ENCODE measurements at places on chromosomes 5 and 9.

GRCh38 chr5:150163547-150164059 lies 3.0 kb upstream of the CDX1 start:
- peak; percentile 45 for DNase-seq

GRCh38 chr9:123358181-123358905 lies 2.3 kb downstream of the CRB2 start:
- DNase-seq, result no peak

GRCh38 chr5:74192606-74193299 lies 447.8 kb downstream of the ENC1 start:
- DNase-seq, result peak; percentile 90

- DNase-seq, result peak; percentile 16
Measured at GRCh38 chr5:179406031-179406961, 61.0 kb upstream of the ADAMTS2 start.

DNA sequence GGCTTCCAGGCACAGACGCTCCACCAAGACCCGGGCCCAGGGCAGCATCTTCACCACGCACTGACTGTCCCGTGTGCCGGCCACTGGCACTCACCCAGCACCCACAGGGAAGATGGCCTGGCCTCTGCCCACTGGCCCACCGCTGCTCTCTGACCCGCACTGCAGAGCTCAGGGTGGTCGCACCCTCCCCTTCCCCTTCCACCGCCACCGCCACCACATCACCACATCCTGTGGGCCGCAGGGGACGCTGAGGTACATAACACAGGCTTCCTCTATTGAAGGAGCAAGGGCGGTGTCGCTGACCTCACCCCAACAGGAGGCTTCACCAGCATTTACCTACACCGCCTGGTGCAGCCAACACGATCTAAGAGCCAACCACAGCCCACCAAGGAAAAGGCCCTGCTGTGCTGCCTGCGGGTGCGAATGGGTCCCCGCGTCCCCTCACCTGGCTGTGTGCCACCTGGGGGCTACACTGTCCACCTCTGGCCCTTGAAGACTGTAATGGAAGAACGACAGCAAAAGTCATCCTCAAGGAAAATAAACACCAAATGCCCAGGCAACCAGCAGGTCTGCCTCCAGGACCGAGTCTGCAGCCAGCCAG lies 101.8 kb downstream of the CAMSAP1 start:
- no peak for DNase-seq

DNA sequence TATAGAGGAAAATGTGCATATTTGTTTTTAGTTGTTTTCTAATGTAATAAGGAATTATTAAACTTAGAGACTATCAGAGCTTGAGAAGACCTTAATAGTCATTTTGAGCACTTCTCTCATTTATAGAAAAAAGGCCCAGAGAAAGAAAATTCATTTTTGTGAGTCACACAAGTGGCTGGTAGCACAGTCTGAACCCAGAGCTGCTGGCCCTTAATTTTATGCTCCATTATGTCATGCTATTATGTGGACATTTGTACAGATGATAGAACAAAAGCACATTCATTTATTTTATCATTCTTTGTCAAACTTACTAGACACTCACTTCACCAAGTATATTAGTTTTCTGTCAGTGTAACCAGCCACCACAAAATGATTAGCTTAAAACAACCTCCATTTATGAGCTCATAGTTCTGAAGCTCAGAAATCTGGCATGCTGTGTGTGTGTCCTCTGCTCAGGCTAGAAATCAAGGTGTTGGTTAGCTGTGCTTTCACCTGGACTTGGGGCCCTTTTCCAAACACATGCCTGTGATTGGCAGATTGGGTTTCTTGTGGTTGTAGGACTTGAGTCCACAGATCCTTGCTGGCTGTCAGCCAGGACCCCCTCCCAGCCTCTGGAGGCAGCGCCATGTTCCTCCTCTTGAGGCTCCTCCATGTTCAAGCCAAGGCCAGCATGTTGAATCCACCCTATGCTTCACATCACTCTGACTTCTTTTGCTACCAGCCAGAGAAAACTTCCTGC lies 188.9 kb downstream of the ARHGAP26 start:
- DNase-seq, result no peak

DNA sequence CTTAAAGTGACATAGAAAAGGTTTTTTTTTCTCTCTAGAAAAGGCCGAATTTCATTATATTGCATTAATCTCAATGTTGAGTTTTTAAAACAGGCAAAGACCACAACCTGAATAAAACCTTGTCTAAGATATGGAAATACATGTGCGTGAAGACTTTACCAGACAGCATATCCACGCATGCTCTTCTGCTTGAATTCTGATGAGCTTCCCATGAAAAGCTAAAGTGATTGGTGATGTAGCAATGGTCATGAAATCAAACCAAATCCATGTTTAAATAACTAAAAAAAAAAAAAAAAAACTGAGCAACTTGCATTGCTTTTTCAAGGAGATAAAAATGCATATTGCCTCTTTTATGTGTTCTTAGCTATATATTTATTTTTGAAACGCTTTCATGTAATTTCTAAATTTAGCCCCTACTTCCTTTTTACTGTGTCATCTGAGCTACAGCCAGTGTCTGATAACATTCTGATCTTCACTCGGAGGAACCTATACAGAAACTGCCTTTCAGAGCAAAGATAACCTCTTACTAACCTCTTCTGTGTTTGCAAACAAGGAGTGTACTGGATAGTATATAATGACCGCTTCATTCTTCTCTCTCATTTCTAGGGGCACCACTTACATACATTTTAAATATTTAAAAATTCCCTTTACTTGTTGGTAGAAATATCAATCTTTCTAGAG lies 179.1 kb upstream of the GNA14 start:
- no peak for DNase-seq

- peak; percentile 13 for DNase-seq
Measured at GRCh38 chr5:58156973-58157701, 302.7 kb downstream of the PLK2 start.

DNA sequence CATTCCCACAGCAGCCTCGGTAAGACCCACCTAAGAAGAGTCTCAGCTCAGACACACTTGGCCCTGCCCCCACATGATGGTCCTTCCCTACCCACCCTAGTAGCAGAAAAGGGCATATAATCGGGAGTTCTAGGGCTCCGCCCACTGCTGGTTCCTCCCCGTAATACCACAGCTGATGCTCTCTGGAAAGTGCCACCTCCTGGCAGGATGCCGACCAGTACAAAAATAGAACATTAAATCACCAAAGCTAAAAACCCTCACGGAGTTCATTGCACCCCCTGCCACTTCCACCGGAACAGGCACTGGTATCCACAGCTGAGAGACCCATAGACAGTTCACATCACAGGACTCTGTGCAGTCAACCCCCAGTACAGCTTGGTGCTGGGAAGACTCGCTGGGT lies 271.3 kb downstream of the KIAA0825 start:
- DNase-seq, result no peak

DNA sequence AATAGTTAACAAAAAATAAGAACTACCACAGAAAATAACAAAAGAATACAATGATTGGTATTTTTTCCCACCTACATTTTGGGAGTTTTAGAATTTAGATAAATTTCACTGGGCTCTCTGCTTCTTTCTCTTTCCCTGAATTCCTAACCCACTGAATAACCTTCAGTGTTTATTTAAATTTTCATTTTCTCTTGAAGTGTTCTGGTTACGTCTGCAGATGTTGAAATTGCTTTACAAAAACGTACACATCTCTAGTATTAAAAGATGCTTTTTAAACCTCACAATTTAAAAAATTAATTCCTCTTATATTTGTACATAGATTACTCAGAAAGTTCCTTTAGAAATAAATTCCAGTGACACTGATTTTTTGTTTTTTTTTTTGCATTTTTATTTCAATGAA lies 158.7 kb upstream of the TUT7 start:
- DNase-seq, result peak; percentile 38

GRCh38 chr5:116084871-116085715 lies at the start of gene COMMD10:
TSS of gene COMMD10 (plus strand) at chr5:116085025.
- DNase-seq, result peak; percentile 87

DNA sequence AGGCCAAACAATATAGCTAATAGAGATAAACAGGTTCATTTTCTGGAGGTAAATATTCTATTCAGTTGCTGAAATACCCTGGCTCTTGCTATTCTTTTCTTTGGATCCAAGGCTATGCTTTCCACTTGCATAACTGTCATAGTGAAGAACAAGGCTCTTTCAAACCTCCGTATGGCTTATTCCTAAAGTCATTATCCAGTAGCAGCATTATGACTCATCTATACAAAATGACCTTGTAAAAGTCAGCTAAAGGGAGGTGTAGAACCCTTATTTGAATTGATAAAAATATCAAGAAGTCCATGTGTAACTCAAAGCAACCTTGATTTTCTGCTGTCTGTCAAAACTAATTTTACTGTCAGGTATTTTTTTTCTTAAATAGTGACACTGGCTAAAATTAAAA lies 447.8 kb downstream of the PLK2 start:
- DNase-seq, result no peak

GRCh38 chr9:120416781-120417427 lies 163.1 kb downstream of the CDK5RAP2 start:
- DNase-seq, result no peak

GRCh38 chr5:10935536-10935935 lies 174.5 kb upstream of the DAP start:
- no peak for DNase-seq

DNA sequence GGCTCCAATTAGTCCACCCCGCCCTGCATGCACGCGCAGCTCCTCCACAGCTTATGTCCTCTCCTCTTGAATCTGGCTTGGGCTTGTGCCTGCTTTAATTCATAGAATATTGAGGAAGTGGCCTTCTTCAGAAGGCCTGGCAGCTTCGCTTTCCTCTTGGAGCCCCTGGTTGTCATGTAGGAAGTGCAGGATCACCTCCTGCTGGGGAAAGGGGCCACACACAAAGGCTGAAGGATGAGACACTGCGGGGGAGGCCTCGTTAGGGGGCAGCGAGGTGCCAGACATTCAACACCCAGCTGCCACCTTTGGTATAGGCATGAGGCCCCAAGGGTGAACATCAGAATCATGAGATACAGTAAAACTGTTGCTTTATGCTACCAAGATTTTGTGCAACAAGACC lies 2.7 kb upstream of the CNOT6 start:
- no peak for DNase-seq

GRCh38 chr5:134071614-134072207 lies 42.8 kb upstream of the TCF7 start:
- DNase-seq, result no peak

GRCh38 chr5:5726401-5726800 lies 303.9 kb downstream of the ICE1 start:
- DNase-seq, result no peak

DNA sequence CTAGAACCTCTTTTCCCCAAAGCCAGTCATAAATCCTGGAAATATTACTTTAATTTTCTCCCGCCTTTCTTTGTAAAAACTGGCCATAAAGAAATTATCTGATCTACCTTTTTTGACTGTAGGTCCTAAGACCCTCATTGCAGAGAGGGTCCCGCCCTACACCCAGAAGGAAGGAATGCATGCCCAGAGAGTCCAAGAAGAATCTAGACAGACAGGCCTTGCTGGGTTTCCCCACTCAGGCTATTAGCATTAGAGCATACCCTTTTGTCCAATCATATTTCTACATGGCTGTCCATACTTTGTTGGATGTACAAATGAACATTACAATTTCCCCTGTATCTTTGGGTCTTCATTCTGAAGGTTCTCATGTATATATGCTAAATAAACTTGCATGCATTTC lies 1.9 kb upstream of the ATG10 start:
- no peak for DNase-seq

GRCh38 chr5:90289837-90290236 lies 119.7 kb downstream of the CETN3 start:
- DNase-seq, result peak; percentile 3

- peak; percentile 32 for DNase-seq
Measured at GRCh38 chr9:113998525-113999255, 79.4 kb downstream of the AMBP start.

GRCh38 chr5:178474562-178475184 lies 115.5 kb downstream of the COL23A1 start:
- DNase-seq, result no peak

- no peak for DNase-seq
Measured at GRCh38 chr5:157997991-157998504, 139.1 kb upstream of the CLINT1 start.

GRCh38 chr9:96163161-96163560 lies 138.8 kb downstream of the HSD17B3 start:
- DNase-seq, result no peak

- DNase-seq, result peak; percentile 77
Measured at GRCh38 chr9:115204904-115205453, 87.0 kb upstream of the TNC start.
